ENCODE measurements at places on chromosomes 3 and 15.

DNA sequence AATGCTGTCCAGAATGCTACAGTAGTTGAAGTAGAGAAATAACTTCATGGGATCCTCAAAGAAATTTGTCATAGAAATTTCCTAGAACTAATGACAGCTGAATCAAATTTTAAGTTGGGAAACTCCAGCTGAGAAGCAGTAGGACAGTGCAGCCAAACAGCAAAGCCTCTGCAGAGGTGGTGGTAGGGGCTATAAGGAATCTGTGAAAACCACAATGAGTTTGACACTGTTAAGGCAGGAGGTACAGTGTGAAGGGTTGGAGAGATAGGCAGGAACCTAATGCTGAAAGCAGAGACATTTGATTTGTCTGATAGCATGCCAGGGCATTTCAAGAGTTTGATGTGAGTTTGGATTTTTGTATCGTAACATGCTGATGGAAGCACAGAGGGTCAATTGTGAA, 22.0 kb downstream of the ASTE1 start:
- no peak for DNase-seq

- DNase-seq, result no peak
Observed at GRCh38 chr3:126835472-126836219, 131.6 kb downstream of the CHCHD6 start.

GRCh38 chr15:84740691-84741090, 7.7 kb upstream of the ZNF592 start:
- no peak for DNase-seq

- DNase-seq, result no peak
Observed at GRCh38 chr3:177561769-177562392, 364.6 kb upstream of the TBL1XR1 start.

DNA sequence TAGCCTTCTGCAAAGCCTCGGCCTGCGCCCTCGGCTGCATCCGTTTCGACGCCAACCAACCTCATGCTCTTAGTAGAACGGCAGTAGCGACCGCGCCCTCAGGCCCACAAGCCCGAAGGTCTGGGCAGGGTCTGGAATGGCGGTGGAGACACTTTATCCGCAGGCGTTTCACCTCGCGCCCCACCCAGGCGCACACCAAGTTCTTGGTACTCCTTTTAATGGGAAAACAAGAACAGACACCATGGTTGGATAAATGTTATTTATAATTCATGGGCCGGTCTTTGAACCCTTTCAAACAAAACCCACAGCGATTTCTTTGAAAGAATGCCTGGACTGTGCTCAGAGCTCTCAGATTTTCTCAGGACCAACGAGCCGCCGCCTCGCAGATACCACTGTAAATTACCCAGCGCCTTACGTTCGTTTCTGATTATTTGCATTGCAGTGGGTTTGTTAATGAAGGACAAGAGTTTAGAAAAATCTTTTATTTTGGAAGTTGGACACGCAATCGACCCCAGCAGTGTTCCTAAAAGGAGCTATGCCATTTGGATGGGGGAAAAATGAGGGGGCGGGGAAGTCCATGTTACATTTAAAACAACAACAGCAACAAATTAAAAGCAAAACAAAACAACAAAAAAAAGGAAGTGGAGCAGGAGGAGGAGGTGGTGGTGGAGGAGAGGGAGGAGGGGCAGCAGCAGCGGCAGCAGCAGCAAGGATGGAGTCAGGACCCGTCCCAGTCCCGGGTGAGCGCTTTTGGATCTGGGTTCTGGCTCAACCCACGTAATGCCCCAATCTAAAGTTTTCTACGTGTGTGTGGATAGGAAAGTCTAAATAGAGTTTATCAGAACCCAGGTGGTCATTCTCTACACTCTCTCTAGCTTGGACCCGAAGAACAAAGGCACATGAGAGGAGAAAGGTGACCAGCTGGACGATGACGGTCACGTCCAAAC, 993 bp upstream of the ISL2 start:
- no peak for DNase-seq

GRCh38 chr3:120567370-120568201, 28.6 kb upstream of the NDUFB4 start:
- no peak for DNase-seq

- no peak for DNase-seq
Observed at GRCh38 chr15:101209285-101209845, 42.5 kb downstream of the CHSY1 start.

- DNase-seq, result no peak
Observed at GRCh38 chr15:89806559-89807550, 7.8 kb downstream of the ANPEP start.

DNA sequence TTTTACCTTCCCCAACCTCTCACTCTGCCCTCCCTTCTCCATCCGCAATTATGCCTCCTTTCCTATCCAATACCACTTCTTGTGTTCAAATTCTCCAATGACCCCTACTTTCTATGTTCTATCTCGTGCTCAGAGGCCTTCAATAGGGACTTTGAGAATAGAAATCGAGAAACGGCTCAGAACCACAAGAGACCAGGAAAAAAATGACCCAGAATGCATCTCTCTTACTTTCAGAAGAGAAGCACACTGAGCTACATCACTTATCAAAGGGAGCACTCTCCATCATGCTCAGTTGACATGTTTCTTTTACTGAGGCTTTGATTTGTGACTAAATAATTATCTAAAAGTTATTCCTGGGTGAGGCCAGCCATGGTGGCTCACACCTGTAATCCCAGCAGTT, 162.4 kb upstream of the PRICKLE2 start:
- no peak for DNase-seq

- no peak for DNase-seq
Observed at GRCh38 chr3:189646853-189647542, 15.8 kb downstream of the TP63 start.

Measured in epithelial cell of prostate (primary cell).